ENCODE measurements at places on chromosomes 1 and 21.

DNA sequence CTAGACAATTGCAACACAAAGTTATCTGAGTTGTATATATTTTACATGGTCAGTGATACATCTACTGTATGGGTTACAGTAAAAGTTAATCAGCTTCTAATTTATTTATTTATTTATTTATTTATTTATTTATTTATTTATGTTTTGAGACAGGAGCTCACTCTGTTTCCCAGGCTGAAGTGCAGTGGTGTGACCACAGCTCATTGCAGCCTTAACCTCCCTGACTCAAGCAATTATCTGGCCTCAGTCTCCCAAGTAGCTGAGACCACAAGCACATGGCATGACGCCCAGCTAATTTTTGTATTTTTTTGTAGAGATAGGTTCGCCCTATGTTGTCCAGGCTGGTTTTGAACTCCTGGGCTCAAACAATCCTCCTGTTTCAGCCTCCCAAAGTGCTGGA lies 241.6 kb downstream of the PTPRC start:
- DNase-seq, result no peak

- DNase-seq, result no peak
Observed at GRCh38 chr21:38912102-38912629, 106.4 kb downstream of the ETS2 start.

DNA sequence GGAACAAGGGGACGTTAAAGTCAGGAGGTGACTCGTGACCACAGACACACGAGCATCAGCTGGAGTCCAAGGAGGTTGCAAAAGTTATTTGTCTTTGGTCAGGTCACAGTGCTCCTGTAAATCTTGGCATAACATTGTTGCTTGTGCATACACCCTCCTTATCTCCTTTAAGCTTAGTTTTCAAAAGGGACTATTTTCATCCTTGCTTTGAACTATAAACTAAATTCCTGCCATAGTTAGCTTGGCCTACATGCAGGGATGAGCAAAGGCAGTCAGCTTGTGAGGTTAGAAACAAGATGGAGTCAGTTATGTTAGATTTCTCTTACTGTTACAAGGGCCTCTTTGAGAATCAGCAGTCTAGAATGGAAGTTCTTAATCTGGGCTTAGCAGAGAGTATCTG lies 28.0 kb upstream of the FASLG start:
- no peak for DNase-seq

- DNase-seq, result no peak
Observed at GRCh38 chr1:210570116-210570515, 241.4 kb downstream of the HHAT start.

GRCh38 chr1:13607002-13607401 lies 23.4 kb downstream of the PDPN start:
- no peak for DNase-seq

DNA sequence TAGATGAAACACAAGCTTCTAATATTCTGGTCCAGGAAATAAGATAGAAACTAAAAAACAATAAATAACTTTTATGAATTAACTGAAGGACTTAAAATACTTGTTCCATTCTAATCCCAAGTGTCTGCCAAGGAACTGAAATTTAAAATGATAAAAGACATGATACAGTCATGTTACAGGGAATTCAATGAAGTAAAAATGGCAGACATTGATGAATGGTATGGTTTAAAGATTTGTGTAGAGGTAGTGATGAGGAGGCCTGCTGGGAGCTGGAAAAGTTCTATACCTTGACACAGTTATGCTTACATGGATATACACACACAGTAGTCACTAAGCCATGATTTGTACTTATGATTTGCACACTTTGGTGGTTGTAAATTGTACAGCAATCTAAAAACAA lies 2.1 kb upstream of the UBR4 start:
- no peak for DNase-seq

GRCh38 chr1:7256526-7256925 lies 471.3 kb downstream of the CAMTA1 start:
- DNase-seq, result no peak

- no peak for DNase-seq
Observed at GRCh38 chr1:61135291-61135690, 52.9 kb downstream of the NFIA start.

DNA sequence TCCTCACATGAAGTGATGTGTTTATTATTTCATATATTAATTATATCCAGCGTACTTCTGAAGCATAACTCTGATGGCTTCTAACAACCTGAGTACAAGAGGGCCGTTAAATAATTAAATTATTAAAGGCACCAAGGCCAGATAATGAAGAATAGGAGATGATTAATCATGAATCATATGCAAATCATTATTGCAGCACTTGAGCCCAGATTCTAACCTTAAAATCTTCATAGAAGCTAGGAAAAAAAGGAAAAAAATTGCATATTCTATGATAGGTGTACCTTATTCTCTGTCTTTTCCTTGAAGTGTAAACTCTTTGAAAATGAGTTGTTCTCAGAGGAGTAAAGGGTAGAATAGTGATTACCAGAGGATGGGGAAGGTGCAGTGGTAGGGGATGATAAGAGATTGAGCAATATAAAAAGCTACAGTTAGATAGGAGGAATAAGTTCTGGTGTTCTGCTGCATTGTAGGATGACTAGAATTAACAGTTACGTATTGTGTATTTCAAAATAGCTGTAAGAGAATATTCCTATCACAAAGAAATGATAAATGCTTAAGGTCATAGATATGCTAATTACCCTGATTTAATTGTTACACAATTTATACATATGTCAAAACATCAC lies 51.1 kb downstream of the SWT1 start:
- DNase-seq, result no peak

GRCh38 chr1:111791776-111792175 lies 36.1 kb downstream of the DDX20 start:
- no peak for DNase-seq
